Hematopoietic multipotent progenitor cell treated with erythropoietin and hydrocortisone succinate and interleukin-3 and kit ligand, for 4 days (in vitro differentiated cells): ENCODE measurements at places on chromosomes 12 and 14.
A peak's percentile ranks its signal among the peaks of the same experiment; 100 is the strongest.

GRCh38 chr12:27330846-27331245 is 1.8 kb upstream of the BMAL2 start:
- DNase-seq: no peak

DNA sequence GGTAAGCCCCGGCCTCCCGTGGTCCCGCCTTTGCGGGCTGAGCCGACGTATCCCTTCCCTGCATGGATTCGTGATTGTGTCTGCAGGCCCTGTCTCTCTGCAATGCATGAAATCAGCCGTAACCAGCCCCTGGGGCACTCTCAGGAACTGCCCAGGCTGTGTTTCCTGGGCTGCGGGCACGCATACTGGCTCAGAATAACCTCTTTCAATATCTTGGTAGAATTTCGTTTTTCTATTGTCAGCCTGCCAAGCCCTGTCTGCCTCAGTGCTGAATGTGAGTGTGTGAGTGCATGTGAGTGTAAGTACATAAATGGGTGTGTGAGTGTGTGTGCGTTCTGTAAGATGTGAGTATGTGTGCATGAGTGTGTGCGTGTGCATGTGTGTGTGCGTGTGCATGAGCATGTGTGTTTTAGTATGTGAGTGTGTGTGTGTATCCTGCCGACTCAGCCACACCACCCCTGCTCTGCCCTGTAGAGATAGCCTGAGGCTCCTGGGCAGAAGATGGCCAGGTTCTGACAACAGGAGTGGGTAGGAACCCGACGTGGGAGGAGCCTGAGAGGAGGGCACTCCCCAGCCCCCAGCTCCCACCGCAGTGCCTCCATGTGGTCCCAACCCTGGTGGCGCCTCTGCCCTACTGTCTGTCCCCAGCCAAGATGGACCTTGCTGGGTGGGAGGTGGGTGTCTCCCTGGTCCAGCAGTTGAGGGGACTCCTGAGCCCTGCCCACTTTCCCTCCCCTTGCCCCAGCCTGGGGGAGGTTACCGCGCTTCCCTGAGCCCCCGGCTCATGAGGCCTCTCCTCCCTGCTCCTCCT is 268.8 kb downstream of the ADGRD1 start:
- DNase-seq: peak; percentile 94

- DNase-seq: no peak
Measured at GRCh38 chr12:110885152-110885840, 35.1 kb downstream of the MYL2 start.

- DNase-seq: no peak
Measured at GRCh38 chr12:10098791-10099190, at the start of gene CLEC1A. TSS of gene CLEC1A (minus strand) at chr12:10098985. CDS start at chr12:10098922, 63 bp downstream.

DNA sequence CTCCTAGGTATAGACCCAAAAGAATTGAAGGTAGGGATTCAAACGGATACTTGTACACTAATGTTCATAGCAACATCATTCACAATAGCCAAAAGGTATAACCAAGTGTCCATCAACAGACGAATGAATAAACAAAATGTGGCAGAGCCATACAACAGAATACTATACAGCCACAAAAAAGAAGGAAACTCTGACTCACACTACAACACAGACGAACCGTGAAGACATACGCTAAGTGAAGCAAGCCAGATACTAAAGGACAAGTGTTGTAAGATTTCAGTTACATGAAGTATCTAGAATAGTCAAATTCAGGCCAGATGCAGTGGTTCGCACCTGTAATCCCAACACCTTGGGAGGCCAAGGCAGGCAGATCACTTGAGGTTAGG is 19.1 kb downstream of the CAMKK2 start:
- no peak for DNase-seq

DNA sequence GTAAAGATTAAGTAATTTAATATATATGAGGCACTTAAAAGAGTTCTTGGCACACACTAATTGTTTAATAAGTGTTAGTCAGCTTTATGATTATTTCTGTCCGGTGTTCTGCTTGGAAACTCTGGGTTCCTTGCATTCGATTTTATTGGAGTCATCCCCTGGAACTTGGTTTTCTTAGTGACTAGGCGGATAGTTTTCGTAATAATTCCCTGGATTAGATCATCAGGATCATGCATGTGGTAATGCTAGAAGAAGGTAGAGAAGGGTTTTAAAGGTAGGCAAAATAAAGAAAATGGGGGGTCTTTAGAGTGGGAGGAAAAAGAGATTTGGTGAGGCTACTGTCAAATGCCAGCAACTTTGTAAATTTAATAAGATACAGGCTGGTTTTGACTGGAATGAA is 88.4 kb downstream of the MYF5 start:
- DNase-seq: no peak

GRCh38 chr12:68904351-68904962 is 28.5 kb downstream of the CPM start:
- peak; percentile 9 for DNase-seq

GRCh38 chr14:21557084-21557901 is 22.6 kb downstream of the OR10G3 start:
- peak; percentile 95 for DNase-seq

DNA sequence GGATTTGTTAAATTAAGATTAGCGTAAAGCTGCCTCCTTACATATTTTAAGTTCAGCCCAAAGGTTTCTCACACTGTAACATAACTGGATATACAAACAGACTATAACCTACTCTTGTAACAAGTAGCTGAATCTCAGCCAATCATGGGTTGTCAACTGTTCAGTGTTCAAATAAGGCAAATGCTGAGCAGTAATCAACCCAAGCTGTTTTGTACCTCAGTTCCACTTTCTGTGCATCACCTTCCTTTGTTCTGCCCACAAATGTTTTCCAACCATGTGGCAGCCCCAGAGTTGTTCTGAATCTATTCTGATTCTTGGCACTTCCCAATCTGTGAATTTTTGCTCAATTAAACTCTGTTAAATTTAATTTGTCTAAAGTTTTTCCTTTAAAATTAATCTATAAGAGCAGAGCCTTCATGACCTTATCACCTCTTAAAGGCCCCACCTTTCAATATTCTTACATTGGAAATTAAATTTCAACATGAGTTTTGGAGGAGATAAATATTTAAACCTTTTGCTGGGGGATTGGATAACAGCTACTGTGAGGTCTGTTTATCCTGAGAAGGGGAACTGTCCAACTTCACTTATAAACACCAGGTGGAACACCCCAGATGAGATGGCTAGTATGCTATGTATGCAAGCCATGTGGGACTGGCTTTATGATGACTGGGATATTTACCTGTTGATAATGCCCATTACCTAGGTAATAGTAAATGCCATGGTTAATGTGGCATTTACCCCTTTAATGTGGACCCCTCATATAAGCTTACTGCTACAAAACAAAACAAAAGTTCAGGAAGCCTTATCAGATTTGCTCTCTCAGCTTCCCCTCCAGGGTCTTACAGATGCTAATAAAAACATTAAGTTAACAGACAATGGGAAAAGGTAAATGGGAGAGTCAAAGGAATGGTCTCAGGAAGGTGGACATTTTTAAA is 42.2 kb upstream of the ARID2 start:
- DNase-seq: peak; percentile 40

DNA sequence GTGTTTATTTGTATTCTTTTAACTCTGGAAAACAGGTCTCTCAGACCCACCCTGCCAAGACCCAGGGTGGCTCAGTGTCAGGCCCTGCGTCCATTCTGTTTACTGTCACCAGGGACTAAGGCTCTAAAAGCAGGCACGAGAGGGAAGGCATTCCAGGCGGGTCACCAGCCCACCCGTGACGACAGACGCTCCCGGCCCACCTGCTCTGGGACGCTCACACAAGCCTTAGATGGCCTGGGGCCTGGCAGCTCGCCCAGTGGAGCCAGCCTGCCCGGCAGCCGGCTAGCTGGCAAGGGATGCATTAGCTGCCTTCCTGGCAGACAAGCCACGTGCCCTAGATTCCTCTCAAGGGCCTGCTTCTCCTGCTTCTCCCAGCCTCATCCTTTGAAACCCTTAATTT is 9.2 kb upstream of the NUAK1 start:
- no peak for DNase-seq

- no peak for DNase-seq
Measured at GRCh38 chr14:79167957-79168356, 997.8 kb downstream of the NRXN3 start.

DNA sequence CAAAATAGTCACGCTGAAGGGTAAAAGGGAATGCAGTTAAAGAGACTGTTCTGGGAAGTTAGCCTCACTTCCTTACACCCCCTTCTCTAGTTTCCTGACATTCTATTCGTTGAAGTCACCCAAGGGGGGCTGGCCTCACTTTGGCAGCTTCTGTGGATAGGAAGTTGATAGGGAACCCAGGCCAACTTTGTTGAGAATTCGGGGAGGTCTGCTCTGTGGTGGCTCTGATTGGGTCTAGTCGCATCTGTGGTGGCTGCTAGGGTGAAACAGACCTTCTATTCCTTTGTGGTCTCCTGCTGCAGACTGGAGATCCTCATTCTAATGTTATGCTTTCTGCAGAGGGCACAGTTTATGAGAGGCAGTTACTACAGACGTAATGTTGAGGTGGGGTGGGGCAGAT is 28.8 kb upstream of the GZMB start:
- peak; percentile 88 for DNase-seq

DNA sequence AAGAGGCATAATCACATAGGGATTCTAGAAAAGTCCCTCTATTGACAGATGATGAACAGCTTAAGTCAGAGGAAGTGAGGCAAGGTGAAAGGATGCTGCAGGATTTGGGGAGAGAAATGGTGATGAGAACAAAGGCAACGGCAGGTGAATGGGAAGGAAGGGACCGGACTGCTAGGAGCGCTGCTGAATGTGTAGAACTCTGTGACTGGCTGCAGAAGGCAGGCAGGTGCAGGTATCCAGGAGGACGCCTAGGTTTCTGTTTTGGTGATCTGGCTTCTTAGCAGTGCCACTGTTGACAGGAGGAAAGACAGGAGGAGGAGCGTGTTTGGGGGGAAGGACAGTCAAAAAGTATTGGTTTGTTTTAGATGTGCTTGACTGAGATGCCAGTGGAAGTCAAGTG is 58.4 kb upstream of the TTC7B start:
- DNase-seq: no peak

GRCh38 chr14:59510966-59511365 is 26.6 kb downstream of the JKAMP start:
- DNase-seq: no peak

DNA sequence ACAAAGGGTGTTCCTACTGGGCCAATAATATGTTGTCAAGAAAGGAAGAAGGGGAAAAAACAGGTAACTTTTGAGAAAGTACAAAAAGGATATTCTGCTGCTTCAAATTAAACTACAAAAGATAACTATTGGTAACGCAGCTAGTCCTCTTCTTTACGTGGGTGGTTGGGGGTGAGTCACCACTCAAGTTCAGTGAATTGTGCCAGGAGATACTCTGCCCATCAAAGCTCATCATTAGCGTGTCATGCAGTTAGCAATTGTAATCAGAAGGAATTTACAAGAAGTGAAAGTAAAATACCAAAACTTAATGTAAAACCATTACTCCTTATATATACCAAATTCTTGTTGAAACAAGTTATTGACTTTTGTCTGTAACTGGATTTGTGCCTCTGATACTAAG is 342.0 kb downstream of the NPAS3 start:
- DNase-seq: no peak

DNA sequence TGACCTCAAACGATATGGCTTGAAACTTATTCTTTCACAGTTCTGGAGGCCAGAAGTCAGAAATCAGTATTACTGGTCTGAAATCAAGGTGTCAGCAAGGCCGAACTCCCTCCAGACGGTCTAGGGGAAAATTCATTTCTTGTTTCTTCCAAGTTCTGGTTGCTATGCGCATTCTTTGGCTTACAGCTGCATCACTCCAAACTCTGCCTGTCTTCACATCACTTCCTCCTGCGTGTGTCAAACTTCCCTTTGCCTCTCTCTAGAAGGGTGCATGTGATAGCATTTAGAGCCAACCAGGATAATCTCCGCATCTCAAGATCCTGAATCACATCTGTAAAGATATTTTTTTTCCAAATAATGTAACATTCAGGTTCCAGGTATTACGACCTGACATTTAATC is 62.8 kb downstream of the DENND5B start:
- no peak for DNase-seq

- DNase-seq: no peak
Measured at GRCh38 chr14:62066304-62066703, 304.1 kb downstream of the SNAPC1 start.

DNA sequence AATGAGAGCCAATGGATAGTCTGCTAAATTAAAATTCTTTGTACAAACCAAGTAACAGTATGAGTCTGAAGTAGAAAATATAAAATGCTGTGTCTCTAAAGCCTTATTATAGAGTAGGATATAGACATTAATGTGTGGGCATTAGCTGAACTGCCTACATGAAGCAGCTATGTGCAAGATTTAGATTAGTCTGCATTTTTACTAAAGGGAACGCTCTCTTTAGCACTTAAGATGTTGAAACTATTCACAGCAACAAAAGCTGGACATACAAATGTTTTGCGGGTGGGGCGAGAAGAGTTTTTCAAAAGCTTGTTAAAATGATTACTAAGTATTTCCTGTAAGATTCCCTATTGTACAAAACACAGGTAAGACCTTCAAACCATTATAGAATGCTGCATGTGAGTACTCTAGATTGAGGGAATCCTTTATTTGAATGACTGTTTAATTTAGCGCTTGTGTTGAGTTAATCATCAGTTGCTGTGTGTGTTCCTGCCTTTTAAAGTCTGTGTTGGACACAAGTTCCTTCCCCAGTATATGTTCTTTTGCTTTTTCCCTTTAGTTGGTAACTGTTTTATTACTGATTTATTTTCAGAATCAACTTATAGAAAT is 87.1 kb downstream of the RAD52 start:
- no peak for DNase-seq

GRCh38 chr14:37579274-37579673 is 15.8 kb downstream of the FOXA1 start:
- no peak for DNase-seq

- DNase-seq: no peak
Measured at GRCh38 chr14:78197051-78197450, 26.9 kb downstream of the NRXN3 start.

DNA sequence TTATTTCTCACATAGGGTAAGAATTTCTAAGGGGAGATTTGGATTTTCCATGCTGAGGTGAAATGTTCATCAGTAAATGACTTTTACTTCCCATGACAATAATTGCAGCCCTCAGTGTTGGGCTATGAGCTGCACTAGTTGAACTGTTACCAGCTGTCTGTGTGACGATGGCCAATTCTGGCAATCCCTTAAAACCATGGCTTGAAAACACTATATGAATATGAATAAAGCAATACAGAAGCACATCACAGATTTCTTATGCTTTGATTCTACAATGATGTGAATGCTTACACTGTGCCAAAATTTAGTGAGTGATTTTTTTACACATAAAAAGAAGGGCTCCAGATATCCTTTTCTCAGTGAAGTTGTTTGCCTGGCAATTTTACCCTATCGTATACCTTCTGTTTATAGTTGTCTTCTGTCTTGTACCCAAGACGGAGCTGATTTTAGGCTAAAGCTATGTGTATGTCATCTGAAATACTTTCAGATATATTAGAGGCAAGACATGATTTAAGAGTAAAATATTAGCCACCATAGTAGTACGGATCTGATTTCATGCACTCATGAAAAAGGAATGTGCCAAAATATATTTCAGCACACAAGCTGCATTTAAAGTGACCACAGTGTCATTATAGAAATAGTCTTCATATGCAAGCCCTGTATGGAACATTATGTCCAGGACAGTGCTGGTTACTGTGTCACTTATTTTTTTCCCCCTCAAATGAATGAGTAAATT is 52.0 kb downstream of the SLC38A4 start:
- DNase-seq: no peak
